Keratinocyte (primary cell): ENCODE measurements at places on chromosomes 7 and 10. TPM values are rescaled to one million over a fixed set of nuclear protein-coding genes. Genes with fewer than 3 reads are reported as not detected.
A peak's percentile ranks its signal among the peaks of the same experiment; 100 is the strongest.

- no peaks in the 10 kb centered on the region for H3K36me3 ChIP-seq
- peak overlapping the region; percentile 77 for H3K4me3 ChIP-seq
- DNase-seq: no peak
- H3K4me1 ChIP-seq: peaks cover 34% of the 10 kb centered on the region
Measured at GRCh38 chr10:34813626-34814222, 1.4 kb downstream of the PARD3 start.

- no peaks in the 10 kb centered on the region for H3K36me3 ChIP-seq
- H3K4me1 ChIP-seq: no peaks in the 10 kb centered on the region
- H3K27ac ChIP-seq: no peak overlapping the region
- H3K4me3 ChIP-seq: no peak overlapping the region
- H3K27me3 ChIP-seq: no peaks in the 10 kb centered on the region
Measured at GRCh38 chr7:153408360-153409335, 643.5 kb upstream of the DPP6 start.

DNA sequence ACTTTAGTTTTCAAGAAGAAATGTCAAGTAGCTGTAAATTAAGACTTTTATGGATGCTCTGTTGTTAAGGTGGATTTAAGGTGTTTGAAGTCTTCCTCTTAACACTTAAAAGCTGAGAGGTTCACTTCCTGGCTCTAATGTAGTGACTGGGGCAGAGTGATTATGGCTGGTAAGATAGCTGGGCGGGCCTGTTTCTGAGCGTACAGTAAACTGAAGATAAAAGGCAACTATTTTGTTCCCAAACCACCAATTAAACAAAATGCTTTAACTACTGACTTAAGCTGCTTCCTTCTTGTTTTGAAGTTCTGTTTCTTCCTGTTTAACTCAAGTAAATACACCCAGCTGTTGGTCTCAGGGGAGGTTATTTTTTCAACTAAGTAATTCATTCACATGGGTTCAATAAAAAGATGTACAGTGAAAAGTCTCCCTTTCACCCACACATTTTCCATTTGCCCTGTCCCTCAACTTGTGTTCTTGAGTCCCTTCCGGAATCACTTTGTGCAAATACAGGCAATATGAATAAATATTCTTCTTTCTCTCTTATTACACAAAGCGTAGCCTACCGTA is 19.3 kb downstream of the VWA2 start:
- peaks cover 19% of the 10 kb centered on the region for H3K4me1 ChIP-seq
- no peaks in the 10 kb centered on the region for H3K27me3 ChIP-seq
- no peak overlapping the region for H3K4me3 ChIP-seq
- no peaks in the 10 kb centered on the region for H3K36me3 ChIP-seq
- no peak for DNase-seq

GRCh38 chr7:157587051-157587804 is 250.4 kb downstream of the DNAJB6 start:
- H3K4me1 ChIP-seq: no peaks in the 10 kb centered on the region
- no peak overlapping the region for H3K27ac ChIP-seq
- no peak overlapping the region for H3K4me3 ChIP-seq
- H3K36me3 ChIP-seq: no peaks in the 10 kb centered on the region
- H3K27me3 ChIP-seq: no peaks in the 10 kb centered on the region

DNA sequence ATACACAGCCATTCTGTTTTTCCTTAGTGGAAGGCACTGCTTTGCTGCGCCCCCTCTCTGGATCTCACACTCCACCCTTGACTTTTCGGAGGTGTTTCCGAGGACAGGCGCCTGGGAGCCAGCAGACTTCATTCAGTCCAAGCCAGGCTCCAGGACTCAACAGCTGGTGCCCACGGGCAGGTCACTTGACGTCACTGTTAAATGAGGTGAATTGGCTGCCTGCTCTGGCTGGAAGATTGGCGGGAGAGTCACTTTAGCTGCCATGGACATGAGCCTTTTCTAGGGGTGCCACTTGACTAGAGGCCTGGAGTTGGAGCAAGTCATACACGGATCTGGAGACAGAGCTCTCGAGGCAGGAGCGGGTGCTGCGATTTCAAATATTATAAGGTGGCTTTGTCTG is 3.2 kb downstream of the HTRA1 start:
- no peak overlapping the region for H3K27ac ChIP-seq
- no peak for DNase-seq
- peaks cover 2% of the 10 kb centered on the region for H3K27me3 ChIP-seq
- peaks cover 43% of the 10 kb centered on the region for H3K4me1 ChIP-seq

C10orf105 gene
- polyA plus RNA-seq: not detected in 3 replicates

DNA sequence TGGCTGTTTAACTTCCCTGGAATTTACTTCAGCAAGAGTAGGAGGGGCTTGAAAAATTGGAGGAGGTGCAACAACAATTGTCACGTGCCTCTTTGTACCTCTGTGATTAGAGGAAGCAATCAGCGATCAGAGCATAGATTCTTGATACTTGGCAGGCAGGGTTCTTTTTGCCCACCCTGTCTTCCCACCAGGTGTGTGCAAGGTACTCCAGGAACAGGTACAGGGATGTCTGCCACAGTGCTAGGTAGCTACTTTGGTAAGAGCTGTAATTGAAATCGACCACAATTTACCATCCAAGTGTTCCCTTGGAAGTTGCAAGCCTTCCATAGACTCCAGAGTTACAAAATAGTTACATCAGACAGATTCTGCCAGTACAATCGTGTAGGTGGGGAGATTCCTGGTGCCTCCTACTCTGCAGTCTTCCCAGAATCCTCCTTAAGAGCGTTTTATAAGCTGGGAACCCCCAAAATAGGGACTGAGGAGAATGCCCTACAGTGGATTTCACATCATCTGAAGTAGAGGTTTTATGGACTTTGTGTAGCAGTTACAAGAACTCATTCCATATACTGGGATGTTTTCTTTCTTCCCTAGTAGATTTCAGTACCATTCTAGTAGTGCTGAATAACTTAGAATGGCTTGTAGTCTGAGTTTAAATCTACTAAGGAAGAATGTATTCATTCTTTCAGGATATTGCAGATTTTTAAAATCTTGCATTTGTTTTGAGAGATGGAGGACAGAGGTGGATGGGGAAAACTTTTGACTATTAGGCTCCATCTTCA is 101.9 kb downstream of the EXOC4 start:
- peak overlapping the region; percentile 23 for H3K27ac ChIP-seq
- peaks cover 8% of the 10 kb centered on the region for H3K4me1 ChIP-seq
- no peak for DNase-seq
- H3K4me3 ChIP-seq: no peak overlapping the region
